Left forelimb (tissue), 1 donor: ENCODE measurements at places on chromosomes 6 and 20.

DNA sequence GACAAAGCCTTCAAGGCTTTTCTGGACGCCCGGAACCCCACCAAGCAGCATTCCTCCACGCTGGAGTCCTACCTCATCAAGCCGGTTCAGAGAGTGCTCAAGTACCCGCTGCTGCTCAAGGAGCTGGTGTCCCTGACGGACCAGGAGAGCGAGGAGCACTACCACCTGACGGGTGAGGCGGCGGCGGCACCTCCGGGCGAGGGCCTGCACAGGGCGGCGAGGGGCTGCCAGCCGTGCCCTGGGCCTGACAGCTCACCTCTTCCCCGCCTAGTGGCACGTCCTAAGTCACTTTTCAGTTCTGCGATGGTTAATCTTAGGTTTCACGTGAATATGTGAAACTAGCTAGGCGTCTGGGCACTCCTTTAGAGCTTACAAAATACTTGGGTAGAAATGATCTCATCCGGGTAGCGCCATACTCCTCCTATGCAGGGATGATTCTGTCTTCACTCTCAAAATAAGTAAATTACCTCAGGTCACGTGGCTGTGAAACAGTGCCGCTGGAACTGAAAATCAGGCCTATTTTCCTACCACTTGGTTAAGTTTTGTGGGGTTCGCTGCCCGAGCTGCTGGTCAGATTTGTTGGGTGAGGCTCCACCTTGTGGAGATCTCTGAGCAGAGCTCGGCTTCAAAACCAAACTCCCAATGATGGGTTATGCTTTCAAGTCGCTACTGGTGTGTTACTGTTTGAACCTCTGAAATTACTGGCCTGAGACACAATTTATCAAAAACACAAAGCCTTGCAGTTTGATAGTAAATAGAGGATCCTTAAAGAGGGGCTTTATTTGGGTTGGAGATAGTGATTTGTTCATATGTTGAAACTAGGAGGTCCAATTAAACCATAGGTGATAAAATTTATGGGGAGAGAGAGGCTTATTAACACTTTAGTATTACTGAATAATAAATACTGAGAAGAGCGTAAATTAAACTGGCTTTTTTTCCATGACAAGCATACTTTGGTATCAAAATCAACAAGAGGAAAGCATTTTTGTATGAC is 15.5 kb upstream of the CLDN20 start:
- peak; percentile 72 for DNase-seq

DNA sequence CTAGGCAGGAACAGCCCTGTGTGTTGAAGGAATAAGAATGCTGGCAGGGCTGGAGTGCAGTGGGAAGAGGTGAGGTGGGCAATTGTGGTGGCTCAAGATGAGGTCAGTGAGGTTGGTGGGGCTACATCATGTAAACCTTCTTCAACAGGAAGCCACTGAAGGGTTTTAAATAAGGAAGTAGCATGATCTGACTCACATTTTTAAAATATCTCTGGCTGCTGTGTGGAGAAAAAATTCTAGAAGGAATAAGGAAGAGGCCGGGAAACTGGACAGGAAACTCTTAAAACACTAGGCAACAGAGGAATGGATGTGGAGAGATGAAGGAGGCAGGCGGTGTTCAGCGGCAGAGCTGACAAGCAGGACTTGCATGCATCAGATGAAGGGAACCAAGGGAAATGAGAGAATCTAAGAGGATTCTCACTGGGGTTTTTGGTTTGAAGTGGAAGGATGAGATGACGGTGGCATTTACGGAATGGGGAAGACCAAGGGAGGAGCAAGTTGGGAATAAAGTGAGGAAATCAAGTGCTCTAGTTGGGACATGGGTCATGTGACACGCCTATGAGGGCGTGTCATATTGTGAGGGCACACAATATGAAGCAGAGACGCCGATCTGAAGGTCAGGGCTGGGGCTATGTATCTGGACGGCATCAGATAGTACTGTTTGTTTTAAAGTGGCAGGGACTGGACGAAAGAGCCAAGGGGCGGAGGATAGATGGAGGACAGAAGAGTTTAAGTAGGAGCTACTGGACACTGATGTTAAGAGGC is 18.2 kb downstream of the TMEM242 start:
- no peak for DNase-seq

DNA sequence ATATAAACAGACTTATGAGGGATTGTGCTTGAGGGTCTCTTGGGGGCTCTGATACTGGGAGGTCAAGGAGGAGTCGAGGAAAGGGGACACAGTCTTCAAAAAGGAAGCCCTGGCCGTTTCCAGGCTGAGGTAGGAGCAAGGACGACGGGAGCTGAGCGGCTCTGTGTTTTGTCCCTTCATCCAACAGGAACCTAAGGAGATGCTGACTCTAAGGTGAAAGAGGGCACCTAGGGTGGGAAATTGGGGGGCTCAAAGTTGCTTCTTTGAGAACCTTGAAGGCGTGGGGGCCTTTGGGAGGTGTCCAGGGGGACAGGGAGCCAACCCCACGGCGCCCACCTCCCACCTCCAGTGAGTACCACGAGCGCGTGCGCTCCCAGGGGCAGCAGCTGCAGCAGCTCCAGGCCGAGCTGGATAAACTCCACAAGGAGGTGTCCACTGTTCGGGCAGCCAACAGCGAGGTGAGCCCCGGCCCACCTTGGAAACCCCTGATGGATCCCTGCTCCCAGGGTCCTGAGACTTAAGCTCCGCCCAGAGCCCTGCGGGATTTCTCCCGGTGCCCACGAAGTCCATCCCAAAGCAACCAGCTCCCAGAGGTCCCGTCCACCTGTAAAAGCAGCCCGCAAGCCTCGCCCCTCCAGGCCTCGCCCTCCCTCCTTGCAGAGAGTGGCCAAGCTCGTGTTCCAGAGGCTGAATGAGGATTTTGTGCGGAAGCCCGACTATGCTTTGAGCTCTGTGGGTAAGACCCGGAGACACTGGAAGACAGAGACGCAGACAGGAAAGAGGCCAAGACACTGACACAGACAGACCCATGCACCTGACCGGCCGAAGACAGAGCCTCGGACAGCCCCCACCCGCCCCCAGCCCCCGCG is 2.9 kb downstream of the SPAG4 start:
- no peak for DNase-seq

GRCh38 chr6:128230267-128230989 is 290.0 kb downstream of the PTPRK start:
- DNase-seq, result no peak

DNA sequence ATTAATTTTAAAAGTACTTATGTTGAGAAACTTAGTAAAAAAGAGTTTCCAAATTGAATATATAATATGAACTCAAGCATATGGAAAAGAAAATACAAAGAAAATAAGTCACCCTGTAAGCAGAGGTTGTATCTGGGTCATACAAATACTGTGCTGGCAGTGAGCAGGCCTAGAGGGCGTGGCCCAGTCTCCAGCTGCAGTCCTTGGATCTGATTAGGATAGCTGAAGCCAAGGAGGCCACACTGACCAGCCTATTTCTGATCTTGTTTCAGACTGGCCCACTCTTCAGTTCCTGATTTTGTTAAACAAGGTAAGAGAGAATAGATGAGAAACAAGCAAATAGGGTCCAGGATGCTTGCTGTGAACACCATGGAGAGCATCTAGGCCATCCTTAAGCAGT is 228.8 kb downstream of the EPM2A start:
- no peak for DNase-seq

DNA sequence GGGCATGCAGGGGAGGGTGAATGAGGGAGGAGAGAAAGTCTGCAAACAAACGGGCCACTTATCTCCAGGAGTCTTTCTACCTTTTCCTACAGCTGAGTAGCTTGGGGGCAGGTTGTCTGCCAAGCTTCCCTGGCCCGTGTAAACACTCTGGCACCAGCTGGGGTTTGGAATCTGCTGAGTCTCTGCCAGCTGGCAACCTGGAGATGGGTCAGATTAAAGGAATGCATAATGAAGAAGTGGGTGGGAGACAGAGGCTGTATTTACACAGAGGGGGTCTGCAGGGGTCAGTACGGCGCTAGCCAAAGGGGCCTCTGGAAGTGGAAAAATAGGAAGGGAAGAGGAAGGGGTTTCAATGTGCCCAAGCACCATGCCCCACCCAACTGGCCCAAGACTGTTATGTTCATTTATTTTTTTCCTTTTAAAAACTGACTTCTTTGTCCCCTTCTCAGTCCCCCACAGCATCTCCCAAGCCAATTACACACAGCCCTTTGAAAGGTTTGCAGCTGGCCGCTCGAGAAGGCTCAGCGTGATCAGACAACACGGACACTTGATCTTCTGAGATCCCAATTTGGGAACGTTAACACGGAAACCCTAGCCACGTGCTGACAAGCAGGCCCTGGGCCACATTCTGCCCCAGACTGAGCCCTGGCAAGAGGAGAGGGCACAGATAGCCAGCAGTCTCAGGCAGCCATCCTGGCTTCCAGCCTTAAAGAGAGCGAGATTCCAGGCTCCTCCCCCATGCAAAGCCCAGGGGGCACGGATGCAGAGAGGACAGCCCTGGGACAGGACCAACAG is 25.2 kb downstream of the TRAM2 start:
- DNase-seq, result peak; percentile 78

- DNase-seq, result no peak
Measured at GRCh38 chr6:112331306-112331705, 15.8 kb upstream of the RFPL4B start.

DNA sequence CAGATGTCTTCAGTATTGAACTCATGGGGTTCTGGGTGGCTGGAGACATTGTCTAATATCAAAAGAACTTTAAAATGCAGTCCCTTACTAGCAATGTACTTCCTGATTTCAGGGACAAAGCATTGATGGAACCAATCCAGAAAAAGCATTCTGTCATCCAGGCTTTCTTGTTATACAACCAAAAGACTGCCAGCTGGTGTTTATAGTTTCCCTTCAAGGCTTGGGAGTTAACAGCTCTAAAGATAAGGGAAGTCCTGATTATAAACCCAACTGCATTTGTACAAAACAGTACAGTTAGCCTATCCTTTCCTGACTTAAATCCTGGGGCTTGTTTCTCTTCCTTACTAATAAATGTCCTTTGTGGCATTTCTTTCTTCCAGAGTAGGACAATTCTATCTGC is 160.0 kb downstream of the COL21A1 start:
- DNase-seq, result no peak

GRCh38 chr6:21582651-21583050 is 10.9 kb upstream of the SOX4 start:
- DNase-seq, result no peak

DNA sequence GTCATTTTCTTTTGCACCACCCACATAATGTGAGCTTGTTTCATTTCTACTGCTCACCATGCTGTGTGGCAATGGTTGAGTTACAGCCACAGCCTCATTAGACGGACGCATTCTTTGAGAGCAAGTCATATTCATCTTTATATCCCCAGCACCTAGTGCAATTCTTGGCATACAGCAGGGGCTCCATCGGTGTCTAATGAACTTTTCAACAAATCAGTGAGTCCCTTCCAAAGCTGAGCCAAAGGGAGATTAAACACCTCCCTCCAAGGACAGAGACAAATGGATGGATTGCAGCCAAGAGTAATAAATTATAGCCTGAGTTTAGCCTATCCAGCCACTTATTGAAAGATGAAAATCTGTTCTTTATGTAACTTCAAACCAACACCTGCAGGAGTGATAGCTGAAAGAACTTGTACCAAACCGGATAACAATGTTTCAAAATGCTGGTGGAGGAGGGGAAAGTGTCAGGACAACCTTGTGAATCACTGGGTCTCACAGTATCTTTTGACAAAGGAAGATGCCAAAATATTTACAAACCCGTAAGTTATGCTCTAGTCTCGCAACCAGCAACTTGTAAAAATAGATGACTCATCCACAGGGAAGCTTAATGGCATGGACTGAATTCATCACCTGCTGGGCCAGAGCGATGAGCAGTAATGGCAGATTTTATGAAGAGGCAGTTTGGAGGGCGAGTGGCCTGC is 139.0 kb downstream of the PXDC1 start:
- no peak for DNase-seq

GRCh38 chr20:38497246-38497935 is 24.7 kb downstream of the RALGAPB start:
- DNase-seq, result no peak

- no peak for DNase-seq
Measured at GRCh38 chr6:84920021-84920420, 155.6 kb upstream of the TBX18 start.

GRCh38 chr6:139311831-139312230 is 20.0 kb upstream of the TXLNB start:
- no peak for DNase-seq

DNA sequence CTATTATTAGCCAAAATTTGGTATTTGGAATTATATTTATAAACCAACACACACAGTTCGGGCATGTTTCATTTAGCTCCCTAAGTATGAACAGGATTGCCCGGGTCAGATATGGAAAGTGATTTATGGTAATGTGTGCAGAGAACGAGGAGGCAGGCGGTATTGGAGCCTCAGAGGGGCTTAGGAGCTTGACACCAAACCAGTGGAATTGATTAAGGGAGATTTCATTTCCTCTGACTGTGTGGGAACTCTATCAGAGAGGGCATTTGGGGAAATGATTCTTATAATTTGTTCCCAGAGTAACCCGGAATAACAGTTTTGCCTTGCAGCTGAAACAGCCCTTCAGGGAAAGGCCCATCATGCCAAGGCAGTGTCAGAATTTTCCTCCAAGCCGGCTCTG is 115.1 kb upstream of the SPTLC3 start:
- DNase-seq, result no peak

GRCh38 chr20:59585714-59586409 is 18.5 kb upstream of the PHACTR3 start:
- DNase-seq, result no peak

GRCh38 chr6:34608321-34609091 is 52.4 kb upstream of the SPDEF start:
- DNase-seq, result no peak

GRCh38 chr6:3608159-3608558 is 143.4 kb downstream of the PXDC1 start:
- DNase-seq, result no peak

- DNase-seq, result no peak
Measured at GRCh38 chr6:5215159-5215558, 45.6 kb downstream of the LYRM4 start.

GRCh38 chr6:7770111-7770510 is 44.2 kb downstream of the BMP6 start:
- no peak for DNase-seq

DNA sequence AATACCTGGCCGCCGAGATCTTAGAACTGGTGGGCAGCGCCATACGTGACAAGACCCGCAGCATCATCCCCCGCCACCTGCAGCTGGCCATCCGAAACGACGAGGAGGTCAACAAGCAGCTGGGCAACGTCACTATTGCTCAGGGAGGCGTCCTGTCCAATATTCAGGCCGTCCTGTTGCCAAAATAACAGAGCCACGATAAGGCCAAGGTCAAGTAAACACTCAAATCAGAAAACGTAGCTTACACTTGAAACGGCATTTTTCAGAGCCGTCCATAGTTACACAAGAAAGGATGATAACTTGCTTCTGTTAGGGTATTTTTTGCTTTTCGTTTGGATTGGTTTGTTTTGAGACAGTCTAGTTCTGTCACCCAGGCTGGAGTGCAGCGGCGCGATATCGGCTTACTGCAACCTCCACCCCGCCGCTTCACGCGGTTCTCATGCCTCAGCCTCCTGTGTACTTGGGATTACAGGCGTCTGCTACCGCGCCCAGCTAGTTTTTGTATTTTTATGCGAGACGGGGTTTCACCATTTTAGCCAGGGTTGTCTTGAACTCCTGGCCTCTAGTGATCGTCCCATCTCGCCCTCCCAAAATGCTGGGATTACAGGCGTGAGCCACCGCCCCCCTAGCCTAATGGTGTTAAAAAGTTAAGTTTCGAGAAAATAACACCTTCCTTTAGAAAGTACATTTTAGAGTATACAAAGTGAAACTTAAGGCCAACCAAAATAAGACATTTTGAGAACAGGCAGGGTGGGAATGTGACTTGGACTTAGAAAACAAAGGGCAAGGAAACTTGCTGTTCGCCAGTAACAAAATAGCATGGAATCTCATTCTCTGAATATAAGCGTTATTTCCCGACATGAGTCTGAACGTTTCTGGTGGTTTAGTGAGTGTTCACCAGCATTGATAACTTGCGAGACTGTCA is 42.8 kb upstream of the HFE start:
- no peak for DNase-seq
